Sigmoid colon (tissue), 7 donors: ENCODE measurements at places on chromosomes 1 and 21. TPM values are rescaled to one million over a fixed set of nuclear protein-coding genes. Genes with fewer than 3 reads are reported as not detected.

DNA sequence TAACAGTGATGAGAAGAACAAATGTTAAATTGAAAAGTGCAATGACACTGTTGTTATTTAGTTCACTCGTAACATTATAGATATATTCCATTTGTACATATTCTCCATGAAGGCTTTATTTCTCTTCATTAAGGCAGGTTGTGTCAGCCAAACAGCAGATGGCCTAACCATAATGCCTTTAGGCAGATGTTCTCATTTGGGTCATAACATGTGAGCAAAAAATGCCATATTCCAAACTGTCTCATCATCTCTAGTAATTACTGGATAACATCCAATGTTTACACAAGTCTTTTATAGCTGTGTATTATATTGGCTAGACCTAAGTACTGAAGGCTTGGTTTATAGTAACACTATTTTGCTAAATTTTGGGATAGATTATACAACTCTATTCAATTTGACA lies 87.2 kb upstream of the CHODL start:
- DNase-seq: no peak

- peak; percentile 80 for DNase-seq
Observed at GRCh38 chr1:12166834-12167492, at the start of gene TNFRSF1B. Gene TNFRSF1B (plus strand): TSS chr1:12166991. CDS start chr1:12167092, 101 bp downstream.

DNA sequence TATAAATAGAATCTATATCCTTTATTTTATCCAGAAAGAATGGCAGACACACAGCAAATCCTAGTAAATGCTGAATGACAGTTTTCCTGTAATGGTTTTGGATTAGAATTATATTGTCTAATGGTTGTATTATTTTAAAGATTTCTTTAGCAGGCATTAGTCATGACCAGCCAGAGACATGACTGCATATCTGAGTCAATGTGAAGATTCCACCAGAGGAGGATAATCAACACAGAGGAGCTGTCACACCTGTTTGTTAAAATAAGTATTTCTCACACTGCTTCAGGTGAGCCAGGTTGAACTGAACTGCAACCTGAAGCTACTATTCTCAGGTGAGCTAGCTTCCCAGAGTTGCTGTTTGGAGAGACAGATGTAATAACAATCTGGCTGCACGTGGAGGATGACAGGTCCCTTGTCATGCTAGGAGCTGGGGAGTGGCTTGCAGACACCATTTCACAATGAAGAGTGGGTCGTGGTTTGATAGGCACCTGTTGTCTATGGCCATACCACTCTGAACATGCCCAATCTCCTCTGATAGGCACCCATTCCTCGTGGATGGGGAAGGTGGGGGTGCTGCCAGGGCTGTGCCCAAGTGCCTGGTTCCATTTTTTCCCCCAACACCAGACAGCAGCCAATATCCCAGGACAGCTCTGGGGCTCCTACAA lies 94.3 kb downstream of the KCNJ6 start:
- no peak for DNase-seq

DNA sequence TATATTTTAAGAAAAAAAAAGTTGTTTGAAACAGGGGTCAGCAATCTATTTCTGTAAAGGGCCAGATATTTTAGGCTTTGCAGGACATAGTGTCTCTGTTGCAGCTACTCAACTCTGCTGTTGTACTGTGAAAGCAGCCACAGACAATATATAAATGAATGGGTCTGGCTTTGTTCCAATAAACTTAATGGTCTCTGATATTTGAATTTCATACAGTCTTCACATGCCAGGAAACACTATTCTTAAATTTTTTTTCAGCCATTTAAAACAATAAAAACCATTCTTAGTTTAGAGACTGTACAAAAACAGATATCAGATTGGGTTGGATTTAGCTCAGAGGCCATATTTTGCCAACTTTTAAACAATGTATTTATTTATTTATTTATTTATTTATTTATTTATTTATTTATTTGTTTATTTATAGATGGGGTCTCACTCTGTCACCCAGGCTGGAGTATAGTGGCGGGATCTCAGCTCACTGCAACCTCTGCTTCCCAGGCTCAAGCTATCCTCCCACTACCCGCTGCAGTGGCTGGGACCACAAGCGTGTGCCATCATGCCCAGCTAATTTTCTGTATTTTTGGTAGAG lies 102.8 kb downstream of the DNM3 start:
- DNase-seq: no peak

DNA sequence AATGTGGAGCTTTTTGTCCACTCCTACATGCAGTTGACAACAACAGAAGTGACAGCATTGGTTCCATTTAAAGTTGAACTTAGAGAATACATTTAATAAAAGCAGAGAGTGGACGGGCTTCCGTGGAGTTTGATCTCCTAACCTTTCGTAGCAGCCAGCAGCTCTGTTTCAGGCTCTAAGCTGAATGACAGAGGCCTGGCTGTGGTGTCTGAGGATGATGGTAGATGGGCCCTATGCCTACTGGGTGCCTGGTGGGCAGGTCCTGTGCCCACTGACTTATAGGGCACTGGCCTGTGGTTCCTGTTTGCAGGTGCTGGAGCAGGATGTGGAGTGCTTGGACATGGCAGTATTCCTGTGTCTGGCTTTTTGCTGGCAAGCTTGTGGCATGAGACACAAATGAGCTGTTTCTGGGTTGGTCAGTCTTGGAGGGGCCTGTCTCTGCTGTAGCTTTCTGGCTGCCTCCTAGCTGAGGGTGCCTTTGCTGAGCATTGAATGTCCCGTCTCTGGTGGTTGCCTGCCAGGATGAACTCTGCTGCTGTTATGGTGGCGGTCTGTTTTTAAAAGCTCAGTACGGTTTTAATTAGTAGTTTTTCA lies 54.6 kb downstream of the PRDM2 start:
- DNase-seq: no peak

DNA sequence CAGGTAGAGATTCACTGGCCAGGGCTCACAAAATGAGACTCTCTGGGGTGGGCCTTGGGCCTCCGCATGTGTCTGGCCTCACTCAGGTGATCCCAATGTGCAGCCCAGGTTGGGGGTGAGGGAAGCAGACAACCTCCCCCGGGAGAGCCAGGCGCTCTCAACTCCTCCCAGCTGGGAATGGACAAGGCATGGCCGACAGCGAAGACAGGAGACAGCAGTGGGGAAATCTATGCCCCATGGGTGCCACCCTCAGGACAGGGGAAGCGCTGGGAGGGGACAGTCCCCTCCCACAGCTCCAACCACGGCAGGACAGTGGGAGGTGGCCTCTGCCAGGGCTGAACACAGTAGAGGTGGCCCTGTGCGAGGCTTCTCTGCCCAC lies 47.7 kb downstream of the PRDM15 start:
- DNase-seq: no peak

DNA sequence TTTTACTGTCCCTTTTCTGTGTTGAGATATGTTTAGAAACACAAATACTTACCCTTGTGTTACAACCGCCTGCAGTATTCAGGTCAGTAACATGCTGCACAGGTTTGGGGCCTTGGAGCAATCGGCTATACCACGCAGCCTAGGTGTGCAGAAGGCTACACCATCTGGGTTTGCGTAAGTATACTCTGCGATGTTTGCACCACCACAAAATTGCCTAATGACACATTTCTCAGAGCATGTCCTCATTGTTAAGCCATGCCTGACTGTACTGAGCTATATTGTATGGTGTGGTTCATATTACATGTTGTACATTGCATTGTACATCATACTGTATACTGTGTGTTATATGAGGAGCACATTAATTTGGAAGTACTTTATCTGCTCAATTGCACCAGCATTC lies 247.4 kb downstream of the RHOU start:
- no peak for DNase-seq

DNA sequence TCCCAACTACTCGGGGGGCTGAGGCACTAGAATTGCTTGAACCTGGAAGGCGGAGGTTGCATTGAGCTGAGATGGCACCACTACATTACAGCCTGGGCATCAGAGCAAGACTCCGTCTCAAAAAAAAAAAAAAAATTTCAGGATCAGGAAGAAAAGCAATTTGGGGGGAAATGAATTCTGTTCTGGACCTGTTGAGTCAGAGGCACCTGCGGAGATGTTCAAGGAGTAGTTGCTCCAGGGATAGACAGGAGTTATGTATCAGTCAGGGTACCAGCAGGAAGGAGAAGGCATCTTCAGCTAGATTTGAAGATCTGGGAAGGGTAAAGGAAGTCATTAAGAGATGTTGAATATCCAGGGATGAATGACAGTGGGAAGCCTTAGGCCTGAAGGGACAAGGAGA lies 2.9 kb upstream of the RHBDL2 start:
- no peak for DNase-seq

- peak; percentile 45 for DNase-seq
Observed at GRCh38 chr1:53348486-53349368, 20.9 kb upstream of the LRP8 start.

DNA sequence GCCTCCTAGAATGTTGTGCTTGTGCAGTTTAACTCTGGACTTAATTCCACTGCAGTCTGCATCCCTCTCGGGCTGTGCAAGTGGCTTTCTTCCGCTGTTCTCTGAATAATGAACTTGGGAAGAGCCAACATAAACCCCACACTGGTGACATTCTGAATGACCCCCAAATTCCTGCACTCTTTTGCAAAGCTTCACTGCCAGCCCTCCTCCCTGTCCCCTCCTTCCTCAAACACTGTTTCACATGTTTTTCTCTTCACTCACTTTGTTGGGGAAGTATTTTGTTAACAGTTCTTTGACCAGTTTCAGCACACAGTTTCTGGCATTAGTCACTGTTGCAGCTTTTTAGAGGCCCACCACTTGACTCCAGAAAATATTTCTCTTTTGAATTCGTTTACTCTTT lies 39.7 kb downstream of the GNG12 start:
- DNase-seq: no peak

DNA sequence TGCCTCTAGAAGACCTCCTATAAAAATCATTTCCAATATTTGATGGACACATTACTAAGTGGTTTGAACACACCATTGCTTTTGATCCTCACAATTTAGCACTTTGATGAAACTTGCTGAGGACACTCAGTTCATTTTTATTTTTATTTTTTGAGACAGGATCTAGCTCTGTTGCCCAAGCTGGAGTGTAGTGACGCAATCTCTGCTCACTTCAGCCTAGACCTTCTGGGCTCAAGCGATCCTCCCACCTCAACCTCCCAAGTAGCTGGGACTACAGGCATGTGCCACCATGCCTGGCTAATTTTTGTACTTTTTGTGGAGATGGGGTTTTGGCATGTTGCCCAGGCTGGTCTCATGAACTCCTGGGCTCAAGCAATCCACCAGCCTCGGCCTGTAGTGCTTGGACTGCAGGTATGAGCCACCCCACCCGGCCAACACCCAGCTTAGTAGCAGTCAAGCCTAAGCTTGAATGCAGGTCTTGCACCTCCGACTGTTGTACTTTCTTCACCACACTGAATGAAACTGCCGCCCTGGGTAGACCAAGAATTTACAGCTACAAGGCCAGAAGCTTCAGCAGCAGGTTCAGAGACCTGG lies 24.8 kb upstream of the ATP2B4 start:
- DNase-seq: no peak

- no peak for DNase-seq
Observed at GRCh38 chr1:172381946-172382345, 38.5 kb upstream of the C1orf105 start.

GRCh38 chr1:187013582-187014200 lies 184.9 kb downstream of the PLA2G4A start:
- no peak for DNase-seq

GRCh38 chr1:93567255-93567918 lies 114.2 kb downstream of the BCAR3 start:
- no peak for DNase-seq

DNA sequence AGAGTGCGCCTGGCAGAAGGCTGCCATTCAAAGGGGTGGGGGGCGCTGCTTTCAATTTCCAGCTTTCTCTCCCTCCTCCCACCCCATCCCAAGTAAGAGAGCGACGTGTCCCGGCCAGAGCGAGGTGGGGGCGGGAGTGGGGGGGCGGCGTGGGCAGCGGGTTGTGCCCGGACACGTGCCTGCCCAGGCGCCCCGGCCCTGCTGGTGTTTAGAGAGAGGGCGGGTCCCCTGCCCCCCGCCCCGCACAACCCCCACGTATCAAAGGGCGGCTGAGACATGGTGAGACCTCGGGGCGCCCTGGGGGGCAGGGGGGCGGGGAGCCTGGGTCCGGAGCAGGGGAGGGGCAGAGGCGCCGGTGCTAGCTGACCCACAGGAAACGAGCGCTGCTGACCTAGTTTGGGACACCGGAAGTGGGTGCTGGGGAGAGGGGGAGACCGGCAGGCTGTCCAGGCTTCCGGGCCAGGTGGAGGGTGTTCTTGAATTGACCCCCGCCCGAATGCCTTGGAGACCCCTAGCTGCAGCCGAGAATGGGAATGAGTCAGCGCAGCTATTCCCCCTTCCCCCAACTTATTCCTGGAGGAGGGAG lies 1.3 kb downstream of the ZBTB7B start:
- peak; percentile 92 for DNase-seq

GRCh38 chr1:21935891-21936365 lies 1.2 kb downstream of the HSPG2 start:
- DNase-seq: peak; percentile 72

DNA sequence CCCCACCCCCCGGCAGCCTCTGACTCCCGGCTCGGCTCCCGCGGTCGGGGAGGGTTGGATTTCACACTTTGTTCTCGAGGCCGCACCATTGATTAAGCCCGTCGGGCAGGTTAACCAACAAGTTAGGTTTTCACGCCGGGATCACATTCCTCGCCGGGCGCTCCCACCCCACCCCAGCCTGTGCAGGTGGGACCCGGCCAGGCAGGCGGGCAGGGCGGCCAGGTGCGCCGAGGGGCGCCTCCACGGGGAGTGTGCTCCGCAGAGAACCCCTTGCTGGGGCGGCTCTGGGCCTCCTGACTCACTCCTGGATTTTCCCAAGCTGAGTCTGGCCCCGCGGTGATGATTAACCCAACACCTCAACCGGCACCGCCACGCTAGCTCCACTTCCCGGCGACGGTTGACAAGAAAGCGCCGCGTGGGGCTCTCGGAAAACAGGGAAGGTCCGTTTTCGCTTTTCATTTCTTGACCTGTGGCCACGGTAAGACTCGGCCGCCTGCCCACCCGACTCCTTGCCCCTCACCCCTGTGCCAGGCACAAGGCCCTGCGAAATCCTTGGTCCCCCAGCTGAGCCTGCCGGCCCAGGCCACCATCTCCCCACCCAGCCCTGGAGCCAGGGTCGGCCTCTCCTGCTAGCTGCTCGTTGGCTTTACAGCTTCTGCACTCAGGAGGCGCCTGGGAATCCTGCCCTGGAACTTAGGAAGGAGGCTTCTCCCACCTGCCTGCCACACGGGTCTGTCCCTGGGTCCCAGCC lies 8.8 kb upstream of the TTLL10 start:
- DNase-seq: no peak

- no peak for DNase-seq
Observed at GRCh38 chr1:175548774-175549173, 194.6 kb downstream of the TNR start.

- DNase-seq: no peak
Observed at GRCh38 chr1:154338875-154339274, 13.6 kb downstream of the ATP8B2 start.

- peak; percentile 59 for DNase-seq
Observed at GRCh38 chr1:910881-911721, 12.6 kb upstream of the SAMD11 start.

Gene SPRR2G
- total RNA-seq: not detected

Gene WNT9A
- 8.6 TPM for total RNA-seq

Gene OR2L3
- total RNA-seq: not detected

Gene CYP4Z1
- 1.8 TPM for total RNA-seq

Gene ARHGEF10L
- total RNA-seq: 44.9 TPM

Gene CD84
- total RNA-seq: 3.9 TPM

Gene SFN
- total RNA-seq: 1.1 TPM

Gene ROR1
- total RNA-seq: 31.0 TPM

Gene CYP4A22
- 1.4 TPM for total RNA-seq
